Adipose tissue (tissue), 3 donors: ENCODE measurements at places on chromosomes 6 and 20. TPM values are rescaled to one million over a fixed set of nuclear protein-coding genes. Genes with fewer than 3 reads are reported as not detected.

Gene MRAP2
- polyA plus RNA-seq, result 2.0 TPM

Gene IDH3B
- 72.9 TPM for polyA plus RNA-seq

Gene DEF6
- polyA plus RNA-seq, result 4.2 TPM

Gene SPTLC3
- polyA plus RNA-seq, result 2.2 TPM

Gene PRPH2
- 0.77 TPM for polyA plus RNA-seq

Gene ULBP1
- 0.03 TPM for polyA plus RNA-seq

Gene SRMS
- not detected for polyA plus RNA-seq

Gene LBP
- 2.9 TPM for polyA plus RNA-seq

Gene OR2H1
- not detected for polyA plus RNA-seq

Gene PREP
- 18.8 TPM for polyA plus RNA-seq

Gene PNLDC1
- 0.07 TPM for polyA plus RNA-seq

Gene TRIM10
- not detected for polyA plus RNA-seq

Gene SLC22A2
- polyA plus RNA-seq, result not detected

Gene CHMP4B
- 50.9 TPM for polyA plus RNA-seq

Gene ABHD16B
- 0.72 TPM for polyA plus RNA-seq

Gene CAGE1
- not detected for polyA plus RNA-seq

Gene FAM8A1
- polyA plus RNA-seq, result 12.5 TPM

Gene SLC22A23
- 4.9 TPM for polyA plus RNA-seq

Gene MLN
- not detected for polyA plus RNA-seq

Gene TINAG
- polyA plus RNA-seq, result not detected

Gene SCAND1
- polyA plus RNA-seq, result 79.7 TPM

Gene TBCC
- polyA plus RNA-seq, result 11.4 TPM

Gene INSM1
- 0.22 TPM for polyA plus RNA-seq

Gene PPP1R3G
- polyA plus RNA-seq, result 0.55 TPM

Gene SLC35D3
- 0.52 TPM for polyA plus RNA-seq

Gene SAPCD1
- not detected for polyA plus RNA-seq

Gene STX11
- 84.1 TPM for polyA plus RNA-seq

Gene GSTA2
- polyA plus RNA-seq, result 0.22 TPM

Gene HLA-DRB5
- polyA plus RNA-seq, result 1.0 TPM

Gene TP53RK
- 8.3 TPM for polyA plus RNA-seq

Gene C2
- polyA plus RNA-seq, result 1.6 TPM

Gene HLA-DQA2
- polyA plus RNA-seq, result not detected

Gene NKX2-4
- not detected for polyA plus RNA-seq

Gene SMOC2
- polyA plus RNA-seq, result 22.7 TPM

Gene FERMT1
- polyA plus RNA-seq, result 1.4 TPM

Gene NANP
- polyA plus RNA-seq, result 3.8 TPM

Gene NNAT
- 31.0 TPM for polyA plus RNA-seq

Gene CPXM1
- polyA plus RNA-seq, result 38.5 TPM

Gene TPBG
- 5.5 TPM for polyA plus RNA-seq

Gene HUS1B
- 0.09 TPM for polyA plus RNA-seq

Gene PREX1
- polyA plus RNA-seq, result 21.5 TPM

Gene DCDC2
- polyA plus RNA-seq, result 0.06 TPM

Gene CFB
- polyA plus RNA-seq, result 211 TPM

Gene NEURL2
- polyA plus RNA-seq, result 3.2 TPM

Gene SEL1L2
- 0.90 TPM for polyA plus RNA-seq
